ENCODE measurements at places on chromosomes 11 and 22. TPM values are rescaled to one million over a fixed set of nuclear protein-coding genes. Genes with fewer than 3 reads are reported as not detected.

DNA sequence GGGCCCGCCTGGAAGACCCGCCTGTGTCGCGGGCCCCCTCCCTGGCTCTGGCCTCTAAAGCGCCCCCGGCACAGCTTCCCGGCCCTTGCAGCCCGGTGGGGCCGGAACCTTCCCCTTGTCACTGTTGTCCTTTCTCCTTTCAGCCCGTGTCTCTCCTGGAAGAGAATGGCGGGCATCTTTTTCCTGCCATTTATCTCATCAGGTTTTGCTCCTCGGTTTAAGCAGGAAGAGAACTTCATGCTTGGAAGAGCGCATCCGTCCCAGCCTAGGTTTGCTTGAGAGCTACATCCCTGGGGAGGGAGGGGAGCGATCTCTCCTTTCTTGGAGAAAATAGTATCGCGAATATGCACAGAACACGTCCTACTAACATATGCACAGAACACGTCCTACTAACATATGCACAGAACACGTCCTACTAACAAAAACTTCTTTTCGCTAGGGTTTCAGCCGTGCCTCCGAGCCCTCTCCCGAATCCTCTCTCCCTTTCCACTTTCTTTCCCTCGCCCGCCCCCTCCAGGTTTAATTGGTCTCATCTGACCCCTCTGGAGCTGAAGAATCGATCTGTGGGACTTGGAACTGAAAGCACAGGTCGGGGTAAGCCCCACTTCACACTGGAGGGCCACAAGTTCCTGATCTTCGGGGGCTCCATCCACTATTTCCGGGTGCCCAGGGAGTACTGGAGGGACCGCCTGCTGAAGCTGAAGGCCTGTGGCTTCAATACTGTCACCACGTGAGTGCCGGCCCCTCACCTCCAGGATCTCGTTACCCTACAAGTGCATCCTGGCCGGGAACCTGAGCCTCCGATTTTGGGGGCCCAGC is 1.2 kb downstream of the GLB1L3 start:
- no peak for DNase-seq

GRCh38 chr11:86955361-86956120 is at the start of gene FZD4:
Gene FZD4 (minus strand): TSS chr11:86955395. CDS start chr11:86955085, 310 bp downstream.
- peak; percentile 92 for DNase-seq

GRCh38 chr11:131744847-131745246 is 374.4 kb downstream of the NTM start:
- no peak for DNase-seq

- DNase-seq = no peak
Measured at GRCh38 chr11:76609736-76610370, 60.7 kb downstream of the LRRC32 start.

PLEKHB1 gene
- polyA plus RNA-seq = 13.0 TPM

DNA sequence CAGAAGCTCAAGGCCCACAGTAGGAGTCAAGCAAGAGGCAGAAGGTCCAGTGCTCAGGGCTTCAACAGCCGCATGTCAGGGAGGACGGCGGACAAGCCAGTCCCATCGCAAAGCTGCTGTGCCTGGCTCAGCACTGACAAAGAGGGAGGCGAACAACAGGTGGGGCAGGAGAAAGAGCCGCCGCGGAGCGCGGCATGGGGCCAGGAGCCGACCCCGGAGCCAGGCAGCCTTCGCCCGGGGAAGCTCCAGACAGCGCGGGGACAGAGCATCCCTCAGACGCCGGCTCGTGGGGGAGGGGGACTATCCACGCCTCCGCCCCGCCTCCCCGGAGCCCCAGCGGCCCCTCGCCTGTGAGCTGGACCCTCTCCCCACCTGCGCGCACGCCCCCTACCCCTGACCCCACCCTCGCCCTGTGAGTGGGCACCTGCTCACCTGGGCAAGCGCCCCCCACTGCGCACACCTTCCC is 369 bp downstream of the DHCR7 start:
- DNase-seq = no peak

- DNase-seq = no peak
Measured at GRCh38 chr22:43521716-43522115, 109.9 kb downstream of the MPPED1 start.

HTR3B gene
- 0.19 TPM for polyA plus RNA-seq

DNA sequence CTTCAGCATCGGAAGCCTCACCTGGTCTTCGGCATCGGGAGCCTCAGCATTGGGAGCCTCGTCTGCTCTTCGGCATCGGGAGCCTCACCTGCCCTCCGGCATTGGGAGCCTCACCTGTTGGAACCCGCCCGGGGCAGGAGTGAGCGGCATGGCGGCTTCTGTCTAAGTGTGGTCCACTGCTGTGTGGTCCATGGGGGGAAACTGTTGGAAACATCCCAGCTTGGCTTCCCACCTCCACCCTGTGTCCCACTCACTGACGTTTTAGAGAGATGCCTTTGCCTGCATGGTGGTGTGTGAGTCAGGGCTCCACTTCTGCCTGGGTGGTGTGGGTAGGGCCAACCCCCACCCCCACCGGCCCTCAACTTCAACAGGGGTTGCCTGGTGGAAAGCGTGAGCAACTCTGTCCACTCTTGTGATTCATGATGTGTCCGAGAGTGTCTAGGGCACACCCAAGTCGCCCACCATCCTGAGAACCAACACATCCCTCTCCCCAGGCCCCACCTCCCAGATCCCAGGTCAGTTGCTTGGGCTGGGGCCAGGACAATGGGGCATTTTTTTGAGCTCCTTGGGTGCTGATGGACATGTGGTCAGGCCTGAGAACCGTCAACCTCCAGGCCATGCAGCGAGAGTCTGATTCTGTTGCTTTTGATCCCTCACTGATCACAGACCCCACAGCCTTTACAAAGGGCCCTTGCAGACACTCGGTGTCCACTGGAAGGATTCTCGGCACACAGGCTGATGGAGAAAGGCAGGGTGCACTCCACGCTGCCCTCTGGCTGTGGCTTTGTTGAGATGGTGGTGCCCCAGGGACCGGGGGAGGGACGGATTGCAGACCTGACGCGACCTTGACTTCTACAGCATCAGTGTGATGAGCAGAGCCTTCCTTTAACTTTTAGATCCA is 406.7 kb downstream of the TBC1D22A start:
- no peak for DNase-seq

DNA sequence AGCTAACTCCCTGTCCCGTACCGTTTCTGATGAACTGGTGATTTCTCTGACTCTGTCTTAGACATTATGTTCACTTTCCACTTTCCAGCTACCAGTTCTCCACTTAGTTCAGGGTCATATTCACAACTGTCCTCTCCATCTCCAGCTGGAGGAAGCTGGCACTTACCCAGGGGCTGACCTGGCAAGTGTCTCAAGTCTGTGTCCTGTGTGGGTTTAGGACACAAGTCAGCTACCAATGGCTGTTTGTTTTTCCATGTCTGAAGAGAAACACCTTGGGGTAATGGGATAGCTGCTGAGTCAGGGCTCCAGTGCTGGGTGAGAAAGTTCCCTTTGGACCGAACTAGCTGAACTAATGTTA is 134.4 kb downstream of the CSNK2A3 start:
- DNase-seq = no peak

P4HA3 gene
- polyA plus RNA-seq = 0.98 TPM

SAA1 gene
- not detected for polyA plus RNA-seq

MICAL3 gene
- 46.6 TPM for polyA plus RNA-seq

DNA sequence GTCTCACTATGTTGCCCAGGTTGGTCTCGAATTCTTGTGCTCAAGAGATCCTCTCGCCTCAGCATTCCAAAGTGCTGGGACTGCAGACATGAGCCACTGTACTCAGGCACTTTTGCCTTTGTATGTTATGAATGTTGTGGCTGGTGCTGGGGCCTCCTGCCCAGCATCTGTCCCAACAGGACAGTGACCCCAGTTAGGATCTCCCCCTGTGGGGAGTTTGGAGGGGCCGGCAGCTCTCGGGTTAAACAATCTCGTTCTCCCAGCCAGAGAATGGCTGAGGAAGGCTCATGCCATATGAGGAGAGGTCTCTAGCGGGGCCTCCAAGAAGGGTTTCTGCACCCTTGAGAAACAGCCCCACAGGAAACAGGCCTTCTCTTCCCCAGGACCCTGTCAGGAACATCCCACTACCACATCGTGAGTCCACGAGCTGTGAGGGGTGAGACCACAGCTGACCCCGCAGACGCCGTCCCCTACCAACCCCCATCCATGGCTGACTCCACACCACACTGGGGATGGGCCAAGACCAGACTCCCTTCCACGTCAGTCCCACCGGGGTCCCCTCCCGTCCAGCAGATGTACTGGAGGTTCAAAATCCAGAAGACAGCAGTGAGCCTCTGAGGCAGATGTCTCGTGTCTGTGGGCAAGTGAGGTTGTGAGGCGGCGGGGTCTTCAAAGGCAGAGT is 54.1 kb downstream of the SHANK2 start:
- DNase-seq = no peak

DNA sequence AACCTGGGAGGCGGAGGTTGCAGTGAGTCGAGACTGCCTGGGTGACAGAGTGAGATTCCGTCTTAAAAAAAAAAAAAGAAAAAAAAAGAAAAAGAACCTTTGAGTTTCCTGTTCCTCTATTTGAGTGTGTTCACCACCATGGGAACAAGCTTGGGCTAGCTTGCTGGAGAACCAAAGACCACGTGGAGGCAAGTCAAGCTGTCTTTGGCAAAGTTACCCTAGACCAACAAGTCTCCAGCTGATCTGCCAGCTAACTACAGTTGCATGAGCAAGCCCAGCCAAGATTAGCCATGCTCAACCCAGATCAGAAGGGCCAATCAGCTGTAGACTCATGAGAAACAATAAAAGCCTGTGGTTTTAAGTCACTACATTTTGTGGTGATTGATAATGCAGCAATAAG is 29.7 kb downstream of the SLN start:
- no peak for DNase-seq

MS4A6A gene
- 18.0 TPM for polyA plus RNA-seq

DNA sequence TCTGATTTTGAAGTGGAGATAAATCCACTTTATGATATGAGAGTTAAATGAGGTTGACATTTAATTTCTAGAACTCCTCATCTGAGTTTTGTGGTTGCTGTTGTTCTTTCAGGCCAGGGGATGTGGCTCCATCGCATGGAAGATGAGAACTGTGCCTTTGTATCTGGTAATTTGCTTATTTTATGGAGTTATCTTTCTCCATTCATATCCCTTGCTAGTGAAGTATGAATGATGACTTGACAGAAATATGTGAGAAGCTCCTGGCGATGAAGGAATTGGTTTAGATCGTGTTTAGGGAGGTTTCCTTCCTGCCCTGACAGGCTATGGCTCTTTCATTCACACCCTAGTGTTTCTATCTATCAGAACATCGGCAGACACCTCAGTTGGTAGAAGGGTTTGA is 393.7 kb downstream of the ETS1 start:
- no peak for DNase-seq

GRCh38 chr11:44561275-44561805 is 4.1 kb upstream of the CD82 start:
- no peak for DNase-seq

DNA sequence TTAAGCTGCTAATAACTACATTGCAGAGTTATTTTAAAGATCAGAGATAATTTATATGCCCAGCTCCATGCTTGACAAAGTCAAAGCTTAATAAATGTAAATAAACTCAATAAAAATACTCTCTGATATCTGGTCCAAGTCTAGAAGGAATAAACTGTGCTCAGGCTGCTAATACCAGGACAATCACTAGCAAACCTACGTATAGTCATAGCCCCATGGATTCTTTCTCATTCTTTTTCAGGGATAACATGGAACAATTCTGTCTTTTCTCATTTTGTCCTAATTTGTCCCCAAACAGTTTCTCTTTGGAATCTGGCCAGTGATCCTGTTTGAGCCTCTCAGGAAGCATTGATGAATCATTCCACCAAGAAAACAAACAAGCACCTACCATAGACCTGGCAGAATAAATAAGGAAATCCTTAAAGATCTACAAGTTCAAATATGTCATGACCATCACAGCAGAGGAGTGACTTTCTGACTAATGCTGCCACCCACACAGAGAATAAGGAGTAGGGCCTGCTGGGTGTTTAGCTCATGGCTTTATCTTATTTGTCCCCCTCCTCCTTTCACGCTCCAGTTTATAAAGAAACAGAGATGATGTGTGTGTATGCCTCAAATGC is 14.1 kb upstream of the B3GNT6 start:
- DNase-seq = no peak

LIF gene
- polyA plus RNA-seq = 2.2 TPM

- no peak for DNase-seq
Measured at GRCh38 chr11:79400717-79401330, 40.0 kb downstream of the TENM4 start.

All from renal pelvis (tissue), 12 donors.